ENCODE measurements at places on chromosomes 3 and 15. TPM values are rescaled to one million over a fixed set of nuclear protein-coding genes. Genes with fewer than 3 reads are reported as not detected.

Gene UCN2
- total RNA-seq, result not detected

Gene KNG1
- not detected for total RNA-seq

Gene GPR15
- total RNA-seq, result 6.8 TPM

Gene GASK1A
- total RNA-seq, result not detected

Gene CYP8B1
- total RNA-seq, result not detected

Gene GOLGA6B
- not detected for total RNA-seq

Gene COL8A1
- total RNA-seq, result 0.08 TPM

Gene SPATA12
- total RNA-seq, result not detected

Gene MAP2K5
- total RNA-seq, result 27.5 TPM

Data from activated T-helper 1 cell treated with anti-CD3 and anti-CD28 coated beads, Interleukin-12 subunit alpha, Interleukin-12 subunit beta, Interleukin-2, Interleukin-4 antibody, amounts not matched to agents 30 ng/mL and 10 ng/mL and 1 ng/mL, durations not matched to agents 14 hours and 24 hours and 36 hours (primary cell).